Neural crest cell (in vitro differentiated cells): ENCODE measurements at places on chromosomes 2 and 18. TPM values are rescaled to one million over a fixed set of nuclear protein-coding genes. Genes with fewer than 3 reads are reported as not detected.

The GPBAR1 gene
- 0.14 TPM in 1 of 2 replicates, not detected in the other for total RNA-seq

The NTSR2 gene
- total RNA-seq: not detected in 2 replicates

The SP9 gene
- 1.9 TPM in 2 replicates for total RNA-seq

The ASB18 gene
- total RNA-seq: not detected in 2 replicates

The NXPH2 gene
- 3.6 and 4.1 TPM in 2 replicates for total RNA-seq

The PROKR1 gene
- 0.09 and 0.16 TPM in 2 replicates for total RNA-seq

The MC5R gene
- not detected in 2 replicates for total RNA-seq

The TRIM54 gene
- not detected in 2 replicates for total RNA-seq

The SERPINB10 gene
- total RNA-seq: not detected in 2 replicates

The GRHL1 gene
- 2.0 and 3.4 TPM in 2 replicates for total RNA-seq

The MRPL19 gene
- 64.5 and 66.7 TPM in 2 replicates for total RNA-seq
